GM12878 (cell line): ENCODE measurements at places on chromosomes 1 and 21.

DNA sequence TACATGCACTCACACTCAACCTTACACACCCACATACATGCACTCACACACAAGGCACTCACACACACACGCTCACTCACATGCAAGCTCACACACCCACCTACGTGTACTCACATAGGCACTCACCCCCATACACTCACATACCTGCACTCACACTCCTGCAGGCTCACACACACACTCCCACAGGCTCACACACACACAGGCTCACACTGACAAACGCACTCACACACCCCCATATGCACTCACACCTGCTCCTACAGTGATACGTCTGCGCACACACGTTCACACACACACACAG is 19.1 kb upstream of the TMEM52 start:
- DNase-seq, result no peak

GRCh38 chr1:87794788-87795614 is 466.3 kb downstream of the LMO4 start:
- no peak for DNase-seq

DNA sequence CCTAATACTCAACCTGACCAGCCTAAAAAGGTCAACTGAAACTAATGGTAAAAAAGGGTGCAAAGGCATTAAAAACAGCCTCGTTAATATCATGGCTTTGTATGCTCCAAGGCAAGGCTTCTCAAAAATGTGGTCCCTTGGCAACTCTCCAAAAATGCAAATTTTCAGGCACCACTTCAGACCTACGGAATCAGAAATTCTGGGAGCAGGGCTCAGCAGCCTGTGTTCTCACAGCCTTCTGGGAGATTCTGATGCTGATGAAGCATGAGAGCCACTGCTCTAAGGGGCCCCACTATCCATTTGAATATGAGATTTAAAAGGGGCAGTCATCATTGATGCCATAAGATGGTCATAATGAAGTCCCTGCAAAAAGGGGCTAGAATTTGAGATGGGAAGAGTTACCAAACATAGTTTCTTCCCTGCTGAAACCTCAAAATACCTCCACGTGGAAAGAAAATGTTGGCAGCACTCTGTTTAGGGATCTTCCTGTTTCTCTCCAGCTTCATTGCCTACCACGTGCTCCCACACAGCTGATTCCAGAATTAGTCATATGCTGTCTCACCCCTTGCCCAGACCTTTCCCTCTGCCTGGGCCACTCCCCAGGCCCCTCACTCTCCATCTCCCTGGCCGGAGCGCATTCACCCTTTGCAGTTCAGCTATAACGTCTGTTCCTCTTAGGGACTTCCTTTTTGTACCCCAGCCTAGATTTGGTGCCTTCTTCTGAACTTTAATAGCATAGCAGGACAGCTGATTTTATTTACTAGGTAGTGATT is 46.7 kb downstream of the PHC2 start:
- DNase-seq, result no peak

- DNase-seq, result no peak
Observed at GRCh38 chr1:97281962-97282361, 560.4 kb downstream of the PTBP2 start.

DNA sequence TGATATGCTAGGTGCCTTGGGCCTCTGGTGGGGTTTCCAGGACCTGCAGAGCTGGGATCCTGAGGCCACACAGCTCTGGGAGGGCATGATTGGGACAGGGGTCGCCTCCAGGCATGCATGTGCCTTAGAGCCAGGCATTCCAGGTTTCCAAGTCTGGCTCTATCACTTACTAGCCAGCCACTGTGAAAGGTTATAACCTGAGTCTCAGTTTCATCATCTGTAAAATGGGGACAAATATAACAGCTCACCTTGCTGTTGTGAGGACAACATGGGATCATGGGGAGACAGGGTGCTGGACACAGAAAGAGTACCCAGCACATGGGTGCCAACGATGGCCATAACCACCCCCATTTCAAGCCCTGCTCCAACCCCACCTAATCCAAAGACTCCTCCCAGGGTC is 2.7 kb downstream of the CHI3L1 start:
- DNase-seq, result no peak

GRCh38 chr1:72283307-72284083 is 1.2 kb upstream of the NEGR1 start:
- DNase-seq, result no peak

DNA sequence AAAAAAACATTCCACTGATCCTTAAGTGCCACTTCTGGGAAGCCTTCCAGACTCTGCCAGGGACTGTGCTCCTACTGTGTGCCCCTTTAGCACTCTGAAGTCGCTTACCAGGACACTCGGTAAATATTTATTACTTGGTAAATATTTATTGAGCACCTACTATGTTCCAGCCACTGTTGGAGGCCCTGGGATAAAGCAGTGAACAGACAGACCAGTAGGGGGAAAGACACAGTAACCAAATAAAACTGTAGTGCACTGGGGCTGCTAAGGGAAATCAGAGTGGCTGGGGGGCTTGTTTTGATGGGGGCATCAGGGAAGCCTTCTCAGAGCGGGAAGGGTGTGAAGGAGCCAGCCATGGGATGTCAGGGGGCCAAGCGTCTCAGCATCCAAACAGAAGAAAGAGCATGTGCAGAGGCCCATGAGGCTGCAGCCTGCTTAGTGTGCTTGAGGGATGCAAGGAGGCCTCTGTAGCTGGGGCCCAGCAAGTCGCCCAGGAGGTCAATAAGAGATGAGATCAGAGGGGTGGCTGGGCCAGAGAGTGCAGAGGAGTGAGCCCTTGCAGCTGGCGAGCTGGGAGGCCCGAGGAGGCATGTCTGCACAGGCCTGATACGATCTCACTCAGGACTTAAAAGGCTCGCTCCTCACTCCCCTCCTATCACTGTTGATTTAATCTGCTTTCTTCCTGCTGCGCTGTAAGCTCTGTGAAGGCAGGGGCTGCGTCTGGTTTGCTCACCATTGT is 28.6 kb downstream of the KAZN start:
- no peak for DNase-seq

DNA sequence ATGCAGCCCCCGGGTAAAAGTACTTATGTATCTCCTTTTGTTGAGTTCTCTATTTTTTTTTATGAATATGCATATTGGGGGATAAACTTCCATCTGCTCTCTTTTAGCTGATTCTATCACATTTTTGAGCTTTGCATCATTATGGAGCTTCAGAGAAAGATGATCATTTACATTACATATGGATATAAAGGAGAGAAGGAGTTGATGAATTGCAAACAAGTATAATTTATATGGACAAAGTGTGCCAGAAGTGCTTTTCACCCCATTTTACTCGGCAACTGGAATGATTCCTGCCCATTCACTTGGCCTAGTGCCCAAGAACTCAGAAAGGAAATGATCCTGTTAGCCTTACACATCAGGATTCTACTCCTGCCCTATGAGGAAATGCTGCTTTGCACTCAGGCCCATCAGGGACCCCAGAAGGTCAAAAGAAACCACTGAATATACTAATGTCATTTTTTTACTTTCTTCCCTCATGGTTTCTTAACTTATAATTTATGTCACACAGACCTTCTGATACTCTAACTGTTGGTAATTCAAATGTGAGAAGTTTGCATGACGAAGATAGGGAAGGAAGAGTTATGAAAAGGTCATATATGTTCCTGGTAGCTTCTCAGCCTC is 65.6 kb downstream of the SAMSN1 start:
- no peak for DNase-seq

DNA sequence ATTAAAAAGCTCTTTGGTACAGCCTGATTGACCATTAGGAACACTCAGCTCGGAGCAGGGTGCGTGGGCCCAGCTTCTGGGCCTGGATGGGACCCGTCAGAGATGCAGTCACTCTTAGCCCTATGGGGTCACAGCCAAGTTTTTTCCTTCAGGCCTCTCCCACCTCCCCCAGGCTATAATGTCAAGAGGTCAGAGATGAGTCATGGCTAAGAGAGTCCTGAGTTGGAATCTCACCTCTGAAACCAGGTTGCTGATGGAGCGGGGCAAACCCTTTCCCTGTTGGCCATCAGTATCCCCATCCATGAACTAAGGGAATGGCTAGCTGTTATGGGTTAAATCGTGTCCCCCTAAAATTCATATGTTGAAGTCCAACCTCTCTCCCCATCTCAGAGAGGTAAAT is 195.9 kb upstream of the POU3F1 start:
- DNase-seq, result no peak

- DNase-seq, result no peak
Observed at GRCh38 chr21:20789729-20790500, 208.3 kb upstream of the NCAM2 start.

- DNase-seq, result no peak
Observed at GRCh38 chr21:38645282-38645681, 147.0 kb upstream of the ERG start.

DNA sequence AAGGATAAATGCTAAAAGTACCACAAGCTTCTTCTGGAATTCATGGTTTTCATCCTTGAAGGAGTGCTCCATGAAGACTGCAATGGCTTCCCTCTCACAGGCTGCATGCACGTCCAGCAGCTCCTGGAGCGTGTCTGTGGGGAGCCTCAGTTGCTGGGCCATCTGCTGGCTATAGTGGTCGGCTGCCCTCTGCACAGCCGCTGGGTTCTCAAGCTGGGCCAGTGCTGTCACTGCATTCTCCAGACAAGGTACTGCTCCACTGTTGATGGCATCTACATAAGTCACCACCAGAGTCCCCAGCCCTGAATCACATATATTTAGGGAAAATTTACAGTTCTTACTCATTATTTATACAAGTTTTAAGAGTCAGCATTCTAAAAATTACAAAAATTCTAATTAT is 8.7 kb downstream of the GBP4 start:
- no peak for DNase-seq

DNA sequence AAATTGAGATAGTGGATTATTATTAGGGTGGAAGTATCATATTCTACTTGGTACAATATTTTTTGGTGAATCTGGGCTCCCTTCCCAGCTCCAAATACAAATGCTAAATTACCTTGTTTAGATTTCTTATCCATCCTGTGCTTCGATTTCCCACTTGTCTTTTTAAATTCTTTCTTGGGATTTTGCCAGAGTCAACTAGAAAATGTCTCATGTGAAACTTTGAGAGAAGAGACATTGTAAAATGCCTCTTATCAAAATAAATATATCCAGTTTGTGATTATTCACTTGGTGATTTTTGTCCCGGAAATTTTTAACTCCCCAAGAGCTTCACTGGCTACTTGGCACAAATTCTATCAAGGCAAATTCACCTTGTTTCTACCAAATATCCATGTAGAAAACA is 202.0 kb downstream of the FMN2 start:
- DNase-seq, result no peak

GRCh38 chr21:42411891-42412635 is 8.4 kb downstream of the UBASH3A start:
- no peak for DNase-seq

GRCh38 chr1:5189384-5189783 is 535.0 kb downstream of the AJAP1 start:
- DNase-seq, result no peak

DNA sequence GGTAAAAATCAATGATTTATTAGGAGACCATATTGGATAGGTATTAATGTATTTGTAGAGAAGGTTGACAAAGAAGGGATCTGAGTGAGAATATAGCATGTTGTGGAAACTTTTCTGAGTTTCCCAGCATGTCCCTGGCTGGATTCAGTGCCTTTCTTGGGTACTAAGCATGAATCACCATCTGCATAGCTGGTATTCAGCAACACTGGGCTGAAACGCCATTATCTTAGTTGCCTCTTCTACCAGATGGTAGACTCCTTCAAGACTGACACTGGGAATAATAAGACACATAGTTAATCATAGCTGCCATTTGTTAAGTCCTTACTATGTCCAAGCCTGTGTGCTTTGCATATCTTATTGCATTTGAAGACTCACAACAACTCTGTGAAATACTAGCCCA is 45.5 kb downstream of the ATP5PF start:
- DNase-seq, result no peak

- DNase-seq, result no peak
Observed at GRCh38 chr1:213060836-213061235, 9.8 kb downstream of the RPS6KC1 start.

GRCh38 chr1:117093870-117094621 is 27.5 kb downstream of the TRIM45 start:
- no peak for DNase-seq

GRCh38 chr1:101444381-101444780 is 207.6 kb downstream of the S1PR1 start:
- DNase-seq, result no peak

DNA sequence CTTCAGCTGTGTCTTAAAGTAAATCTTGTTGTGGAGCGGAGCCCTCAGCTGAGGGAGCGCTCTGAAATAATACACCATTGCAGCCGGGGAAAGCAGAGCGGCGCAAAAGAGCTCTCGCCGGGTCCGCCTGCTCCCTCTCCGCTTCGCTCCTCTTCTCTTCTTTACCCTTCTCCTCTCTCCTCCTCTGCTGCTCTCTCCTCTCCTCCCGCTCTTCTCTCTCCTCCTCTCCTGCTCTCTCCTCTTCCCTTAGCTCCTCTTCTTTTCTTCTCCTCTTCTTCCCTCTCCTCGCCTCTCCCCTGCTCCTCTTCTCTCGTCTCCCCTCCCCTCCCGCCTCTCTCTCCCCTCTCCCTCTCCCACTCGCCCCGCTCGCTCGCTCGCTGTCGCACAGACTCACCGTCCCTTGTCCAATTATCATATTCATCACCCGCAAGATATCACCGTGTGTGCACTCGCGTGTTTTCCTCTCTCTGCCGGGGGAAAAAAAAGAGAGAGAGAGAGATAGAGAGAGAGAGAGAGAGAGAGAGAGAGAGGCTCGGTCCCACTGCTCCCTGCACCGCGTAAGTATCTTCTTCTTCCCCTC is at the start of gene PROX1:
Gene PROX1 (plus strand): TSS at position 47 of the 580 bp plus-strand sequence. CDS start 8,563 bp downstream, outside the sequence.
- DNase-seq, result no peak

- no peak for DNase-seq
Observed at GRCh38 chr1:204478921-204479320, 15.7 kb downstream of the PIK3C2B start.

- DNase-seq, result no peak
Observed at GRCh38 chr1:200367841-200368534, 41.8 kb downstream of the ZNF281 start.

DNA sequence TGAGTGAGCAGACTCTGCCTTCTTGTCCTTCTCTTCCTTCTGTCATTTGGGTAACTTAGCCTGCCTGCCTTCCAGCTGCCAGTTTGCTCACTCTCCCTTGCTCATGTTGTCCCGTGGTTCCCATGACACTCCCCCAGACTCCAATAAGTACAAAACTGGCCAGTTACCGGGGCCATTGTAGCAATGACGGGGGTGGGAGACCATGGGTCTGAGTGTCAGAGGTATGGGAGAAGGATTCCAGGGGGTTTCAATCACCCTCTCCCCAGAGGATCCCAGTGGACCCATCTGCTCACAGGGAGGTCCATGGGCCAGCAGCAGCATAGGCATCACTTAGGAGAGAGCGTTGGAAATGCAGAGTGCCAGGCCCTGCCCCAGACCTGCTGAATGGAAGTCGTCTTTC is 51.3 kb downstream of the CAPN9 start:
- DNase-seq, result no peak

DNA sequence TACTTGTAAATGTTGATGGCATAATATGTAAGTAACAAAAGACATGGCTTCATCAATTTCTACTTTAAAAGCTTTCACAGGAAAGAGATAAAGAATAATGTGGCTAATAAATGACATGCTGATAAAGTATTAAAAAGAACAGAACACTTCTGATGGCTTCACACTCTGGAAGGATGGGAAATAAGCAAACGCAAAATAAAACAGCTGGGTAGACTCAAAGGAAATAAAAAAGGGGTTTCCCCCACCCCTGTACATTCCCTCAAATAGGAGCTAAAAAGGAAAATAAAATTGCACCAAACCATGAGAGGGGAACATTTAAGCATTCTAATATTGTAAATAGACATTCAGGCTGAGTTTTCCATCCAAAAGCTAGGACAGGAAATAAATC is 27.0 kb upstream of the DYRK1A start:
- no peak for DNase-seq

GRCh38 chr1:102861247-102861646 is 247.1 kb downstream of the COL11A1 start:
- DNase-seq, result no peak

GRCh38 chr1:246781212-246781611 is 57.0 kb downstream of the SCCPDH start:
- DNase-seq, result no peak
